Left kidney (tissue), 8 donors: ENCODE measurements at places on chromosomes 3 and 15.

DNA sequence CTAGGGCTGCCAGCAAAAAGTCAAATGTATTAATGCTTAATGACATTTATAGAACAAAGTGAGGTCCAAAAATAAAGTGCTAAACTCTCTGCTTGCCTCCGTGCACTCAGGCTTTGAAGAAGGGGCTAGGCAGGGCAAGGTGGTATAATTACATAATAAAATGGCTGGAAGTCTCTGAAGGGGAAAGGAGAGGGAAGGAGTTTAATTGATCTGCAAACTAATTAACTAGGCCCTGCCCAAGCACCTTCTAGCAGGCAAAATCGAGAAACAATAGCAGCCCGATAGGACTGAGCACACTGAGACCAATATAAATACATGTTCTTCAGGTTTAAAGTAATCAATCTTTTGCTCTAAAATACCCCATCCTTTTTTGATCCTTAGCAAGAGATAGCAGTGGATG is 13.0 kb downstream of the DIS3L start:
- DNase-seq = no peak

DNA sequence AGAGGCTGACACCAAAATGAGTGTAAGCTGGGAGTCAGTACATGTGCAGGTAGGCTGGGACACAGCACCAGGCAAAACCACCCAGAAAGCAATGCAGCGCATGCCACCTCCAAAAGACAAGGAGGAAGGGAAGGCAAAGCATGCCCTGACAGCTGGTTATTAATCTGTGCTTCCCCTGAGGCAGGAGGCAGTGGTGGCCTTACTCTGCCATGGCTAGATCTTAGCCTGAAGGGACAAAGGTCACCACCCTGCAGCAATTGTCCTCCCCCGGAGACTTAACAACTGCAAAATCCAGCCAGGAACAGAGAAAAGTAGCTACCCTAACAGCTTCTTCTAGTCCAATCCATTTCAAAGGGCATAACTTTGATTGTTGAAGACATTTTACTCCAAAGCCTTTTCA is 73.7 kb downstream of the PLD1 start:
- no peak for DNase-seq

DNA sequence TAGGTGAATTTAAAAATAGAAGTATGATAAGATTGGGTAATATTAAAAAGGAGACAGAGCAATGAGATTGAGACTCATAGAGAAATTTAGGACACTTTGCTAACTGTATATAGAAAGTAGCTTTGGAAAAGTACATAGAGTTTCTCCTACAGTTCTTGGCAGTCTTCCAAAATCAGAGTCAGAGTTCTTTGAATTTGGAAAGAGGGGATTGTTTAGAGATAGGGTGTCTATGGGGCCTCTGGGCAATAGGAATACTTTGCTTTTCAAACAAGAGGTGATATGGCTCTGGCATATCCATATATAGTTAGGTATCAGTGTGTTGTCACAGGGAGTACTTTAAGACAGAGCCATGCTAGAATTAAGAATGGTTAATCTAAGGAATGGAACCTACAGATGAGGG is 477.1 kb upstream of the KCNMB2 start:
- DNase-seq = no peak

DNA sequence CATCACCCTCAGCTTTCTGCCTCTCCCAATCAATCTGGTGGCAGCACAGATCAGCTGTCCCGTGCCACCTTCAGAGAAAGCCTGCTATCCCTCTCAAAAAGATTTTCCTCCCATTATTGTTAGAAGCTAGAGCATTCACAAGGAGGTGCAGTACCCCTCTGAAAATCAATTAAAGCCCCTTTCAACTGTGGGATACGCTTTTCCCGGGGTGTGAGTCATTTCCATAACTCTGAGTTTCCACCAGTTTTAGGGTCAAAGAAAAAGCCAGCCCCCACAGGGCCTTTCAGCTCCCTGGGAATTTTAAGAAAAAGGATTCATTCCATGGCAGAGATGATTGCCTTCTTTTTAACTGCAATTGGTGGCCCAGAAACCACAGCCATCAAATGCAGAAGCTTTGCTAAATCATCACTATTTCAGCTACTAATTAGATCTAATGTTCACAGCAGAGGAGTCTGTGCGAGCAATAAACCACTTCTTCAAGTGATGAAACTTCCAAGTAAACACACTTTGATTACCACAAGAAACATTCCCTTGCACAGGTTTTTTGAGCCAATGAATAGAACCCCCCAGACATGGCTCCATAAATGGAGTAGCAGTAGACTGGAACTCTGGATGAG is 270.0 kb upstream of the TPRG1 start:
- no peak for DNase-seq

DNA sequence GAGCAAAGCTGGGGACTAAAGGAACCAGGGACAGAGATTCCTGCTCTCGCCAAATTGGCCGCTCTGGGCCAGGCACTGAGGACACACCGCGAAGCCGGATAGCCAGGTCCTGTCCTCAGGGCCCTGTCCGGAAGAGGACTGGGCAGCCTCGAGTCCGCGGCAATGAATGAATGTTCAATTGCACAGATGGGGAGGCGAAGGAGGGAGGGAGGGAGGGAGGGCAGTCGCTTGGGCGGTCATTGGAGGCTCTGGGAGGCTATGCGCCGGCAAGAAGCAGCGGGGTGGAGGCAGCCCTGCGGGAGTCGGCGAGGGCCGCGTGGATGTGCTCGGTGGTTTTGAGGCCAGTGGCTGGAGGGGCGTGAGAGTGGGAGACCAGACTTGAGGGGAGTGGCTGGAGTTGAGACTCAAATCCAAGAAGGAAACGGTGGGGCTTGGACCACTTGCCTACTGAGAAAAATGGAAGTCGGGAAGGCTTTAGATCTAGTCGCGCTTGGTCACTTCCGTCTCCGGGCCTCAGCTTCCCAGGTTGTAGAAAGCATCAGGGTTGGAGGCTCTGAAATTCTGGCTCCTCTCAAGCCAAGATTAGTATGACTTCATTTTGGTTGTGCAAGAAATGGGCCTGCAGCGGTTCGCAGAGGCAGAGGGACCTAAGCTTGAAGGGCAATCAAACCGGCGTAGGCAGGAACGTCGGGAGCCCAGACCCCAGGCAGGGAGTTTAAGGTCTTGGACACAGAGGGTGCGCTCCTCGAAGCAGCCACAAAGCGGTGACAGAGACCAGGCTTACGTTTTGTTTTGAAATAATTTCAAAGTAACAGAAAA is 21.1 kb upstream of the PLXND1 start:
- DNase-seq = peak; percentile 85

- no peak for DNase-seq
These were observed 10.2 kb downstream of the SLC27A2 start for GRCh38 chr15:50192164-50192563.

- DNase-seq = no peak
These were observed 355.7 kb downstream of the SOX2 start for GRCh38 chr3:182067423-182067822.

DNA sequence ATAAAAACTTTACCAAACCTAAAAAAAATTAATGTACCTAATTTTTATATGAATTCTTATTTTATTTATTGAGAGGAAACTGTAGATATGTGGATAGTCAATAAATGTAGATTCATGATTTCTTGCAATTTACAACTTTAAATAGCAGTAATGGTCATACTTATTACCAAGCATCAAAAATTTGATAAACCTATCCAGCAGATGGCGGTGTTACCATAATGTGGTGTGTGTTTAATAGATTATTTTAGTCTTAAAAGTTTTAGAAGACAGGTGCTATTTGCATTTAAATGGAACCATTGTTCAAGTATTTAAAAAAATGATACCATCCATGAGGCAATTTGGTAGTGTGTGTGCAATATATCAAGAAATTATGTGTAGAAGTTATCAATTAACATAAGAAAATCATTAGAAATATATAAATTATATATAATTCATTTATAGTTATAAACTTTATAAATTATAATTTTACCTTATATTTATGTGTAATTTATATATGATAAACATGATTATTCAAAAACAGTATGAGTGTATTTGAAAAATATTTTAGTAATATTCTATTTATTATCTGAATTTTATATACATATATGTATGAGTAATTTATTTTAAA is 176.0 kb upstream of the BCHE start:
- DNase-seq = peak; percentile 35

GRCh38 chr15:25342629-25343028 is 96.2 kb downstream of the UBE3A start:
- DNase-seq = no peak

DNA sequence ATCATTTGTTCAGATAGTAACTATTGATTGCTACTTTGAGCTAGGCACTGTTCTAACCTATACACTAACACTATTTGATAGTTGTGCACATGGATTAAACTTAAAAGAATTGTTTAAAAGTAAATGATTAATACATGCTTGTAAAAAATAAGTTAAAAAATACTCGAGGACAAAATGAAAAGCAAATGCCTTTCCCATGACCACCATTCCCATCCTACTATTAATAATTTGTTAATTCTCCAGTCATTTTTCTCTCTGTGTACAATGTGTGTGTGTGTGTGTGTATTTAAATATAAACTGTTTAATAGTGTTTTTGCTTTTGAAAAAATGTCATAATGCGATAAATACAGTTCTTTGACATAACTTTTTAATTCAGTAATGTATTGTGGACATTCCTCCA is 78.7 kb upstream of the KCNMB2 start:
- DNase-seq = no peak

- DNase-seq = no peak
These were observed 119.6 kb downstream of the ASB7 start for GRCh38 chr15:100721758-100722550.

DNA sequence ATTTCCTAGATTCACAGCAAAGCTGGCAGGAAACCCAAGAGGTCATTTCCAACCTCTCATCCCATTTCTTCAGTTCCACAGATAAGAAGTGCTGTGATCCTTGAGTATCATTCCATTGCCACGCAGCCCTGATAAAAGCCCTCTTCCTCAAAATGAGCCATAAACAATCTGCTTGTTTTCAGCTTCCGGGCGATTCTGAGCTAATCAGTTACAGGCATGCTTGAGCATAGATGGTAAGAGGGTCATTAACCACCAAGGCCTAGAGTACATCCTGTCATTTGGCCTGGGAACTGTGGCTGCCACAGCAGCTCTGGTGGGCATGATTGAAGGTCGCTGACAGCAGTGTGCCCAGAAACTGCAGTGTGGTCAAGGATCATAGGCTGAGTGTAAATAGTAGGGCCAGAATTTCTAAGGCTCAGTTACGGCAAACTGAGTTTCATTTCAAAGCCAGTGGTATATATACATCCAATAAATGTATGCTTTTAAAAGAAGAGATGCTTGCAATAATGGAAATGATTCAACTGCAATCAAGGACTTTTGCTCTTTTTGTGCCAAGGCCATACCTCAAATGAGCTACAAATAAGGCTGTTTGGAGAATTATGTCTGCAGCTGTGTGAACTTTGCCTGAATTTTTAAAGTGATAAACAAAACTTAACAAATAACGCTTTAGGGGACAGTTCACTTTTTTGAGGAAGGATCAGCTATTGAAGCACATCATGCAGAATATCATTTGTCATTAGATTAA is 47.3 kb downstream of the P3H2 start:
- peak; percentile 79 for DNase-seq

- DNase-seq = no peak
These were observed 1129.3 kb downstream of the NAALADL2 start for GRCh38 chr3:175988401-175988800.

- DNase-seq = no peak
These were observed 1.2 kb downstream of the USP19 start for GRCh38 chr3:49119439-49119838.

GRCh38 chr15:31214158-31214863 is 112.3 kb upstream of the KLF13 start:
- DNase-seq = no peak

- DNase-seq = no peak
These were observed 41.4 kb downstream of the SUMF1 start for GRCh38 chr3:4425707-4426106.

DNA sequence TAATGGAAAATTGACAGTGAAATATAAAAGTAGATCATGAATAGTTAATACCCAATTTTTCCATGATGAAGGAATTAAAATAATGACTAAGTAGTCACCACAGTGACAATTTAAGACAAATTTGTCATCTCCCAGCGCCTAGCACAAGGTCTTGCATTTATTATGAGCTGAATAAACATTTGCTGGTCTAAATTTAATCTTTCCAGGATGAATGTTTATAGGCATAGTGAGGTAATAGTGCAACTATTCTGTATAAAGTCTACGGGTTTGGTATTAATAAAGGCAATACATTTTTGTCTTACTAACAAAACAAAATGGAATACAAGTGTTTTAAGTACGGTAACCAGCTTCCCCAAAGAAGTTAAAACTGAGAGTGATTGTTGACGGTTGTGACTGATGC is 209.3 kb downstream of the CD47 start:
- DNase-seq = no peak

DNA sequence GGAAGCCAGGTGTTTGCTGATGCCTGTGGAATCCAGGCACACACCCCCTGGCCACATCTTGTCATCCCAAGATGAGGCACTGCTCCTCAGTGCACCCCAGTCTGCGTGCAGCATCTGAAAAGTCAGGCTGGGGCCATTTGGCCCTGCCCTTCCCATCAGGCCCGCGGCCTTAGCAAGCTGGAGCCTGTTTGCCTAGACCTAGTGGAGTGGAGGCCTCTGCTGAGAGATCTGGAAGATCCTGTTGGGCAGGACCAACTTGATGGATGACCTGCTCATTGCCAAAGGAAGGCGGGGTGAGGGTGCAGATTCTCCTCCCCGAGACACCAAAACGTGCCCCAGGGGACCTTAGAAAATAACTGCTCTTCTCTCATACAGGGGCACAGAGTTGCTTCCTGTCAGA is 220.2 kb downstream of the SHQ1 start:
- no peak for DNase-seq

DNA sequence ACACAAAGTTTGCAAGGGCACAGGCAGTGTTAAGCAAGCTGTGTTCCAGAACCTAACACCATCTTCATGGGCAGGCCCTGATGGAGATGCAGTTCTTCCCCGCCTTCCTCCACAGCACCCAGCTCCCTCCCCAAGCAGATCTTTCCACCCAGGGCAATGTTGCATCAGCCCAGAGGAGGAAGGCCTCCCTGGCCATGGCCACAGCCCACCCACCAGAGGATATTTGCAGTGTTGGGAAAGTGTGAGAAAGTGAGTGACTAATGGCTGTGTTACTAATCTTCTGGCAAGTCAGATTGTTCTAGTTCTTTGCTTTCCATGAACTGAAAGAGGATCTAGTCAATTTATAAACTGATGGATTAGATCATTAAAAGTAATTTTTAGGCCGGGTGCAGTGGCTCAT is 42.0 kb upstream of the ATP10A start:
- DNase-seq = no peak
